ENCODE measurements at places on chromosomes 7 and 10. TPM values are rescaled to one million over a fixed set of nuclear protein-coding genes. Genes with fewer than 3 reads are reported as not detected.

DNA sequence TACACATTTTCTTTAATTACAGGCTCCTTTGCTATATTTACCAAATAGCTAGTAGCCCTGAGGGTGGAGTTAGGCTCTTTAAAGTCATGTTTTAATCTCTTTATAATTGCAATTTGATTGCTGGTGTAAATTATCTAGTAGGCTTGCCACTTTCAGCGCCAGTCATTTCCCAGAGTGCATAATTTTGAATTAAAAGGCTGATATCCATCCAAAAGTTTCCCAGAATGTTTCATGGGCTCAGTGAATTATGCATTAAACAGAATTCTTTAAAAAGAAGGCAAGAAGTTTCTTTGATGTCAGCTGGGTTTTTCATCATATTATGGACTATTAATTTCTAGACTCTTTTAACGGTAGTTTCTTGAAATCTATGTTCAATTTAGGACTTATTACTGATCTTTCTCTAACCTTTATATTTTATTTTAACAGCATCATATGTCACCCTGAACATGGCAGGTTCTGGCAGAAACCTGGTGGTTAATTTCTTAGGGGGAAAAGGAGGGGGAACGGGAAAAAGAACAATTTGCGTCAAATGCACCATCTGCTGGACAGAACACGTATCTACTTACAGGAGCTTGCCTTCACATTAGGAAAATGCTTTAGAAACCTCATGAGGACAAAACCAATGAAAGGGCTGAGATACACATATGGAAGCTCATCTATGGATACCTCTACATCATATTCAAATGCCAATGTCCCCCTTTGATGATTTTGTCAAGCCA lies 171.1 kb downstream of the GRM3 start:
- DNase-seq = peak; percentile 47

Gene CACNA2D1
- 108 TPM for total RNA-seq

DNA sequence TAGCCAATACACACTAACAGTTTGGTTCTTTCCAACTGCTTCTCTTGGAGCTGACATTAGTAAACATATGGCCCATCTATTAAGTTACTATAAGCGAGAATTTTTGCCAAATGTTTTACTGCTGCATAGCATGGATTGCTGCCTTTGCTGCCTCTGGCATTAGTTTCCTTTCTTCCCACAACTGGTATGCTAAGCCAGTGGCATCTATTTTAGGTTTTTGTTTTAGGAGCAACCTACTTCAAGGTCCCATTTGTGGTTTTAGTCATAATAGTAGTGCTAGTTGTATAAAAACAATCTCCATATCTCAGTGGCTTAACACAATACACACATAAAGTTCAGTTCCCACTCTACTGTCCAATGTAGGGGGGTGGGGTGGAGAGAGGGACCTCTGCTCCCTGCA lies 25.9 kb upstream of the PANK1 start:
- no peak for DNase-seq

Gene NRAP
- 0.11 TPM for total RNA-seq

GRCh38 chr7:63054191-63054661 lies 944.4 kb upstream of the ZNF722 start:
- no peak for DNase-seq

- DNase-seq = no peak
Measured at GRCh38 chr10:15189133-15189885, 20.8 kb upstream of the NMT2 start.

Gene ZNF239
- total RNA-seq = 9.8 TPM

GRCh38 chr7:101743995-101744360 lies 73.4 kb upstream of the CUX1 start:
- DNase-seq = no peak

Gene PGAM2
- 3.5 TPM for total RNA-seq

DNA sequence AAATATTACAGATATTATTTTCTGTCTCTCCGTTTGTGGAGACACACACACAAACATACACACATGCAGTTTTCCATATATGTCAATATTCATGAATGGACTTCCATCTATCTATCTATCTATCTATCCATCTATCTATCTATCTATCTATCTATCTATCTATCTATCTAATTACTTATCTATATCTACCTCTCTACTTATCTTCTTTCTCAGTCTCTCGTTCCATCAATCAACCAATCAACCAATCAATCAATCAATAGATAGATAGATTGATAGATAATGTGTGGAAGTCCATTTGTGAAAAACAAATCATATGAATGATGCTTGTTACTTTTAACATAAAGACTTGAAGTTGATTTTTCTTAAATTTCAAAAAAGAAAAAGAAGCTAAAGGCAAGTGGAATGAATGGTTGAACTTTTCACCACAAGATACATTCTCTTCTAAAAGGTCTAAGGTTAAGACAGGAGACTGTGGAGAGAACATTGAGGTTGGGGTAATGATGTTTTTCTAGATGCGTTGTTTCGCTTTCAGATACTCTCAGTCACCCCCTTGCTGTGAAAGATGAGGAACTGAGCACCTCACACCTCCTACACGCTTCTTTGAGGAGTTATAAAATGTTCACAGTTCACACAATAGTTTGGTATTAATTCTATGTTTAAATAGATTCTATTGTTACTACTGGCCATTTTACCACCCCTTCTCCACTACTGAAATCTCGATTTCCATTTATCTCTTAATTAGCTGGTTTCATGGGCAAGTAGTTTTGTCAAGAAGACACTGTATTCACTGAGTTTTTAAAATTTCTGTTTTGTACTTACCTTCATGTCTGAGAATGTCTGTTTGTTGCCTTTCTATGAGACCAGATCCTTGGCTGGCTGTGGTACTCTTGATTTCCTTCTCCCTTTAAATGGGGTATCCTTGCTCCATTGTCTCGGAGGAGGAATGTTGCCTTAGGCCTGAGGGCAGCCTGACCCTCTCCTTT lies 114.1 kb downstream of the EMX2 start:
- no peak for DNase-seq

- DNase-seq = no peak
Measured at GRCh38 chr10:132035476-132035875, 30.3 kb upstream of the JAKMIP3 start.

GRCh38 chr10:21518149-21518640 lies 7.3 kb downstream of the SKIDA1 start:
- DNase-seq = no peak

- peak; percentile 89 for DNase-seq
Measured at GRCh38 chr10:15433850-15434537, 62.9 kb upstream of the FAM171A1 start.

GRCh38 chr7:3042861-3043489 lies 692 bp downstream of the CARD11 start:
- no peak for DNase-seq

DNA sequence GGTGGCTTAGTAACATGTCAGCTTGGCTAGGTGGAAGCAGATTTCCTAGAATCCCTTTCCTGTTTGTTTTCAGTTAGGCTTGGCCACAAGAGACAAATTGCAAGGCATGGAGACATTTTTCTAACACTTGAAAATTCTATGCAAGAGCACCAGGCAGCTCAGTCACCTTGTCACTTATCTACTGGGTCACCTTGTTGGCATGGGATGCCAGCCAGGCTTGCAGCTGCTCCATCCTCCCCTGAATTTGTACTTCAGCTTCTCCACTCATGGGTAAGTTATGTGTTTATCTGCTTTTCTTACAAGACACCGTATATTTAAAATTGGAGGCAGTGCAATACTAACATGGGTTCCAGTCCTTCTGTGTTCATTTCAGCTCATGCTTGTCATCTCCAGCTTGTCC lies 40.2 kb upstream of the CCSER2 start:
- DNase-seq = no peak

GRCh38 chr7:111750878-111751277 lies 188.6 kb upstream of the IMMP2L start:
- no peak for DNase-seq

DNA sequence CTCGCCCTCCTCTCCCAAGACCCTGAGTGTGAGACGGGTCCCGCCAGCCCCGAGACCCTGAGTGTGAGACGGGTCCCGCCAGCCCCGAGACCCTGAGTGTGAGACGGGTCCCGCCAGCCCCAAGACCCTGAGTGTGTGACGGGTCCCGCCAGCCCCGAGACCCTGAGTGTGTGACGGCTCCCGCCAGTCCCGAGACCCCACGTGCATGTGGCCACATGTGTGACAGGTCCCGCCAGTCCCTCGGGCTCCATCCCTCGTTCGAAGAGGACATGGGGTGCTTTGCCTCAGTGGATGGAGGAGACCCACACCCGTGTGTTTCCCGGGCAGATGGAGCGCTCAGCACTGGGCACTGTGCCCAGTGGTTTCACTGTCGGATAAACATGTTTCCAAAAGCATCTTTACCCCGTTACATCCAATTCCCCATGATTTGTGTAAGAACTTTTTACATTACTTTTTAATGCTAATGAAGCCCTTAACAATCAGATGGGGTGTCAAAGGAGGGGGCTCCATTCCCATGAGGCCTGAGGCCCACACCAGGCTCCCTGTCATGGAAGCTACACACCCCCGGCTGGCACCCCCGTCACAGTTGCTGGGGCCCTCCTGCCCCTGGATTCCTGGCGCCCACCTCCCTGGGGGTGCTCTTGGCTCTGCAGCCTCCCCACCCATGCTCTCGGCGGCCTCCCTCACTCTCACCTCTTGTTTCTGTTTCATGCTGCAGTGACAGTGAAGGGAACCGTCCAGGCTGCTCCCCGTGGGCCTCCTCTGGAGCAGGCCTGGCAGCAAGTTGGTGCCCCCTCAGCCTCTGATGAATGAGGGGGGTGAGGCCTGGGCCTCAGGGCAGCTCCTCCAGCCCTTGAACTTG lies 48.5 kb upstream of the CFAP46 start:
- DNase-seq = no peak

- DNase-seq = no peak
Measured at GRCh38 chr7:155488483-155489127, 30.7 kb downstream of the EN2 start.

Gene CALHM2
- total RNA-seq = 13.5 TPM

GRCh38 chr7:136923111-136923667 lies 54.7 kb downstream of the CHRM2 start:
- no peak for DNase-seq

GRCh38 chr7:66604198-66604597 lies 24.5 kb upstream of the KCTD7 start:
- no peak for DNase-seq

- no peak for DNase-seq
Measured at GRCh38 chr7:924541-925231, 29.8 kb downstream of the ADAP1 start.
